ENCODE measurements at places on chromosomes 16 and 17.

DNA sequence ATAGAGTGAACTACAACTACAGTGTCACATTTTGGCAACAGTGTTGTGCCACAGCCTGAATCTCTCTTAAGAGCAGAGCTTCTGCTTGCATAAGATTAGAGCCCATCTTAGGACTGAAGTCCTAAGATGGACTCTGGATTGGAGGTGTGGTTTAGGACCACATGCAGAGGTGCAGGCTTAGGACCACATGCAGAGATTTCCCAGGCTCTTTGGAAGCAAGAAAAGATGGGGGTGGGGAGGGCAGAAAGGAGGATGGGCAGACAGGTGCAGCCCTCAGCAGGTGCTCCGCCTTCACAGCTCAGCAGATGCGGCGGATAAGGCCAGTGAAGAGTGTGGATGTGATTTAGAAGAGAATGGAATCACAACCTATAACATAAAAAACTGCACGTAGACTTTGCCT is 128.7 kb downstream of the TANGO6 start:
- no peak for DNase-seq

DNA sequence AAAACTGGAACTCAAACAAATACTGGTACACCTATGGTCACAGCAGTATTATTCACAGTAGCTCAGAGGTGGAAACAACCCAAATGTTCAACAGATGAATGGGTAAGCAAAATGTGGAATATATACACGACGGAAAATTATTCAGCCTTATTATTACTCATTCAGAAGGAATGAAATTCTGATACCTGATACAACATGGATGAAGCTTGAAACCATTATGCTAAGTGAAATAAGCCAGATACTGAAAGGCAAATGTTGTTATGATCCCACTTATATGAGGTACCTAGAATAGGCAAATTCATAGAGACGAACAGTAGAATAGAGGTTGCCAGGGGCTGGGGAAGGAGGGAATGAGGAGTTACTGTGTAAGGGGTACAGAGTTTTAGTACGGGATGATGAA is 27.1 kb upstream of the MYLK3 start:
- no peak for DNase-seq

GRCh38 chr17:35791681-35792350 is 3.6 kb downstream of the MMP28 start:
- DNase-seq: no peak

- no peak for DNase-seq
Measured at GRCh38 chr17:58387834-58388233, 29.5 kb downstream of the RNF43 start.
